Stimulated activated CD8-positive, alpha-beta memory T cell treated with anti-CD3 and anti-CD28 coated beads, Interleukin-15, amount 100 ng/mL, for 1 hour (primary cell): ENCODE measurements at places on chromosomes 1 and 21.

DNA sequence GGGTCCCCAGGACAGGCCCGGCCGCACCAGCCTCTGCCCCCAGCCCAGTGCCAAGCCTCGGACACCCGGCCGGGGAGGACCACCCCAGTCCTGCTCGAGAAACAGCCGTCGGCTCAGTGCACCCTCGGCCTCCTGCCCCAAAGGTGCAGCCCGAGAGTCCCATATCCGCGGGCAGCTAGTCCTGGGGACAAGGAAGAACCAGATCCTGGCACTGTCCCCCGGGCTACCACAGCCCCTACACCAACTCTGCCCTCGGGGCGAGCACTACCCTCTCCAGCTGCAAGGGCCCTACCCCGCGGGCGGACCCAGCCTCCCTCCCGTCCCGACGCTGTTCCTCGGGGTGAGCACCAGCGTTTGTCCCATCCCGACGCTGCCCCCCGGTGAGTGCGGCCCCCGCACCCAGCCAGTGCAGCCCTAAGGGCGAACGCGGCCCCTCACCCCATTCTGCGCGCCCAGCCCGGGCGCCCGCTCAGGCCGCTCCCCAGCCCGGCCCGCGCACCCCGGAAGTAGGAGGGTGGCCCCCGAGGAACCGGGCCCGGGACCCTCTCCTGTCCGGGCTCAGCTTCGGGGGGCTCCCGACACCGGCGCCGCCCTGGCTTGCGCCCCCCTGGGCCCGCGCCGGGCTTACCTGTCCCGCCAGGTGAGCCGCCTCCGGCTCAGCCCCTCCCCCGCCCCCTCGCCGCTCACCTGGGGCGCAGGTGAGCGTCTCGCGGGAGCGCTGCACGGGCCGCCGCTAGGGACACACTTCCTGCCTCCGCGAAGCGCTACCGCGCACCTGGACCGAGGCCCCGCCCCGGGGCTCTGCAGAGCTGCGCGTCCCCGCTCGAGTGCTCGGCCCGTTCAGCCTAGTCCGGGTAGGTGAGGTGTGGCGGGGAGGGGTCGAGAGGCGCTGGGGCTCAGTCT lies at the start of gene KDF1:
KDF1 (minus strand) TSS at position 747 of the 903 bp plus-strand sequence. CDS start 8,088 bp downstream, outside the sequence.
- DNase-seq, result peak; percentile 13

GRCh38 chr1:106225403-106225802 lies 831.1 kb upstream of the PRMT6 start:
- DNase-seq, result no peak

- no peak for DNase-seq
These were observed 63.9 kb upstream of the GOLT1A start for GRCh38 chr1:204277563-204278219.

DNA sequence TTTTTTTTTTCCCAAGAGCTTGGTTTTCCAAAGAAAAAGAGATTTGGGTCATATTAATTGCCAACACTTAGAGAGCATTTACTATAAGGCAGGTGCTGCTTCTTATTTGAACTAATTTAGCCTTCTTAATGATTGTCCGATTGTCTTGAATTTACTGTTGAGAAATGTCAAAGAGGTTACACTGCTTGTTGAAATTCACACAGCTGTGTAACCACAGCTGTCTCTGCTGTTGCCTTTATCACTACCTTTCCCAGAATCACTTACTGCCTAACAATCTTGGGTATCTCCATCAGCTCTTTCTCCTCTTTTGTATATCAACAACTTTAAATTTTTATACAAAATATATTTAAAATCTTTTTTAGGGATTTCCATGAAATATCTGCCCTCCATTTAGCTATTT lies 115.6 kb downstream of the UCHL5 start:
- no peak for DNase-seq

GRCh38 chr21:42619166-42619565 lies 34.3 kb upstream of the PDE9A start:
- no peak for DNase-seq

GRCh38 chr1:194014014-194014413 lies 827.6 kb upstream of the B3GALT2 start:
- no peak for DNase-seq

DNA sequence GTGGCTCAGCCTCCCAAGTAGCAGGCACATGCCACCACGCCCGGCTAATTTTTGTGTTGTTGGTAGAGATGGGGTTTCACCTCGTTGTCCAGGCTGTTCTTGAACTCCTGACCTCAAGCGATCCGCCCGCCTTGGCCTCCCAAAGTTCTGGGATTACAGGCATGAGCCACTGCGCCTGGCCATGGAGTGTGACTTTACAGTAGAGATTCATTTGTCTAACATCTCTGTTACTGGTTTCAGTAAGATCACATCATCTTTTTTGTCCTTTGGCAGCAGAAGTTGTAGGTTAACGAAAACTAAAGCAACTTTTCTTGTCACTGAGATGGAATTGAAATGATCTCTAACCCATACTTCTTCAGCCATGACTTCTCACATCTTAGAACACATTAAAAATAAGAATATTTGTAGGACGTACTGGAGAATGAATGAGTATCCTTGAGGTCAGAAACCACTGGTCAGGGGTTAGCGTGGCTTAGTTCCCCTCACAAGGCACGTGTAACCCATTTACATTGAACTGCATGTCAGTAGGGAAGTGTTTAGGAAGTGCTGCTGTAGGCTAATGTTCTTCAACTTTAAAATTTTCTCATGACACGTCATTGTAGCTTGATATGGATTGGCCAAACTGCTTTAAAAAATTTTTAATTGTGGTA lies 75.9 kb downstream of the CAMTA1 start:
- no peak for DNase-seq

DNA sequence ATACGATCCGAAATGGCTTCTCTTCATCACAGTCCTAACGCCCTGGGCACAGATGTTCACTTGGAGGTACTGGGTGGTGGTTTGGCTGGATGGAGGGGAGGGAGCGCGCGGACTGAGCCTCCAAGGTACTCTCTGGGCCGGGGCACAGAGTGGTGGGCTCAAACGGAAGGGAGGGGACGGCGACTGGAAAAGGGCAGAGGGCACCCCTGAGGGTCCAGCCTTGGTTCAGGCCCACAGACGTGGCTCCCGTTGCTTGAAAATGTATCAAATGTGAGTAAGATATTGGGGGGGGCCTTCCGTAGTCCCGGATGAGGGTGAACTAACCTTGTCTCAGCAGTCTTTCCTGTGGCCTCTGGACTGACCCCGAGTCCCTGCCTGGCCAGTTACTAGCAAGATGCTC lies 463 bp downstream of the IL12RB2 start:
- DNase-seq, result no peak

DNA sequence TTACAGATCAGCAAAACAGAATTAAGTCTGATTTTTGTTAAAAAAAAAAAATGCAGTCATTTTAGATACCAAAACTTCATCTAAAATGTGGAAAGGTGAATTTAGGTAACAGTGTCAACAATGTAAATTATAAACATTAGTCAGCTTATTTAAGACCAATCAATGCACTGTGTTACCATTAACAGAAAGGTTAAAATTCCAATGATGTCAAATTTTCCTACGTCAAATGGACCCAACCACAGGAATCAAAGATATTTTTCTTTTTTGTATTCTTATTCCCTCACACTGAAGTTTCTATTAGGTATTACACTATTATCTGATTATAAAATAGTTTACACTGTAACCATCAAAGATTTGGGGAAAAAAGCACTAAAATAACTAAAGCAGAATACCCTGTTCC lies 6.5 kb downstream of the ARHGAP29 start:
- DNase-seq, result no peak

- no peak for DNase-seq
These were observed 7.9 kb downstream of the TNFSF18 start for GRCh38 chr1:173042806-173043205.

DNA sequence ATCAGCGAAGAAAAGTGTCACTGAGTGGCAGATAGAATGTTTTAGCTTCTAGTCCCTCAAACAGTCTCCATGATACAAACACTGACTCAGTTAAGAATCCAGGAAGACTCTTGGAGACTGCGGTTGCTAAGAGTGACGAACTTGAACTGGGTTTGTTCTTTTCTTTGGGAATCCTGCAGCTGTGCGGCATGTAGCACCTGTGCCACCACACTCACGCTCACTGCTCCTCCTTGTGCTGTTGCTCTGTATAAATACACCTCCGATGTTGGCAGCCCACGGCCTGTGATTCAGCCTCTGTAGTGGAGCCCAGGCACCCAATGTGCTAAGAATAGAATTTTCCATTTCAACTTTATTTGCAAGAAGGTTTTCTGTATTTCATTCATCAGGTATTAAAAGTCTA lies 5.5 kb upstream of the PPIE start:
- DNase-seq, result no peak

- DNase-seq, result no peak
These were observed 50.5 kb downstream of the PEX14 start for GRCh38 chr1:10525208-10525607.

DNA sequence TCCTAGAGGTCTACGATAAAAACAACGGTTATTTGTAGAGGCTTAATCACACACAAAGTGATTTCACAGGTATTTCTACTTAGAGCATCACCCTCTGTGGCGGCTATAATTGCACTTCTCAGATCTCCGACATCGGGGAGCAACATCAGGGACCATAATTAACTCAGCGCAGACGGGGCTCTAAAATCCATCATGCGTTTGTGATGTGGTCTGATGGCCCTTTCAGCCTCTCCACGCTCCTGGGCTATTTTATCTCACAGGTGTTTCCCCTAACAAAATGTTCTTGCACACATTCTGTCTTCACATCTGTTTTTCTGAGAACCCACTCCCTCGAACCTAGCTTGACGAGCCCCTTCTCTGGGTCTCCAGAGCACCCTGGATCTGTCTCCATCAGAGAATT lies 146.3 kb upstream of the DUSP10 start:
- no peak for DNase-seq

DNA sequence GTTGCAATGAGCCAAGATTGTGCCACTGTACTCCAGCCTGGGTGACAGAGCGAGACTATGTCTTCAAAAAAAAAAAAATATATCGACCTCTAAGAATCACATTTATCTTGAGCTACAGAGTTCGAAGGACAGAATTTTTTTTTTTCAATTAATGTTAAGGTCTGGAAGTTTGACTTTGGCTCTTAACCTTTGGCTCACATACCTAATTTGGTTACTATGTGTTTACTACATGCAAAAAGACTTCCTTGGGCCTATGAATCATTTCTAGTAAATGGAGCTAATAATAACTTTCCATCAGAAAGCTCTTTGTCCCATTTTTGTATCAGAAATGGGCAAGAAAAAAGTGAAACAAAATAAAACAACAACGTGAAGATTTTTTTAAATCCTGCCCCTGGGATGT lies 351.2 kb downstream of the SMYD3 start:
- DNase-seq, result no peak

GRCh38 chr1:155463865-155464650 lies 98.5 kb downstream of the ASH1L start:
- DNase-seq, result no peak

GRCh38 chr1:155219592-155220031 lies 11.1 kb downstream of the MTX1 start:
- no peak for DNase-seq

DNA sequence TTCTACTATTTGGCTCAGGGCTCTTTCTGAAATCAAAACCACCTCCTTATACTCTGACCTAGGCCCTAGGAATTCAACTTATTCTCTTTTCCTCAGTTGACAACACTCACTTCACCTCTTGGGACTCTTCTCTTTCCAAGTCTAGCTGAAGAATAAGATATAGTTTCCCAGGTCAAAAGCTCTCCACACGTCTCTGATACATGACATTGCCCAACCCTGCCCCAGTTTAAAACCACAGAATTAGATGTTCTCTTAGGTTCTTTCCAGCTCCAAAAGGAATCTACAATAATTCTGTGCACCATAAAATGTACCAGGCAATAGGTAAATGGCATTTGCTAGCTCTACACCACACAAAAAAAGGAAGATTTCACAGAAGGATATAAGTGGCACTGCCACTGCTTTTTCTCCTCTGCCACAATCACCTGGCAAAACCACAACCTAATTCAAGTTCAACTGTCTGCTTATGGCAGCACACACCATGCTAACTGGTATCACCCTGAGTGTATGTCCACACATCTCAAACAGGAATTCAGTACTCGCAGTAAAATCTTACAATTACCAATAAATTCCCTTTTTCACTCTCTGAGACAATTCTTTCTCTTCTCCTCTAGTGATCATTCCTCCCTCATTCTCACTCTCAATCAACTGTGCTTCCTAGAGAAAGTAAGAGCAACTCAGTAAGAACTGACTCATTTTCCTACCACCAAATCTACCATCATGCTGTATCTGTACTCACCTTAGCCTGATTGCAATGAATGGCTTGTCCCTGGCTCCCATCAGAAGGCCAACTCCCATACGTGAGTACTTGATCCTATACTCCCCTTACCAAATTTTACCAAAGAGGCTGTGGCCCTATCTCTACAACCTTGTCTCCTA lies 27.3 kb downstream of the ZBTB8OS start:
- DNase-seq, result no peak

GRCh38 chr1:213274140-213274539 lies 223.1 kb downstream of the RPS6KC1 start:
- DNase-seq, result no peak

DNA sequence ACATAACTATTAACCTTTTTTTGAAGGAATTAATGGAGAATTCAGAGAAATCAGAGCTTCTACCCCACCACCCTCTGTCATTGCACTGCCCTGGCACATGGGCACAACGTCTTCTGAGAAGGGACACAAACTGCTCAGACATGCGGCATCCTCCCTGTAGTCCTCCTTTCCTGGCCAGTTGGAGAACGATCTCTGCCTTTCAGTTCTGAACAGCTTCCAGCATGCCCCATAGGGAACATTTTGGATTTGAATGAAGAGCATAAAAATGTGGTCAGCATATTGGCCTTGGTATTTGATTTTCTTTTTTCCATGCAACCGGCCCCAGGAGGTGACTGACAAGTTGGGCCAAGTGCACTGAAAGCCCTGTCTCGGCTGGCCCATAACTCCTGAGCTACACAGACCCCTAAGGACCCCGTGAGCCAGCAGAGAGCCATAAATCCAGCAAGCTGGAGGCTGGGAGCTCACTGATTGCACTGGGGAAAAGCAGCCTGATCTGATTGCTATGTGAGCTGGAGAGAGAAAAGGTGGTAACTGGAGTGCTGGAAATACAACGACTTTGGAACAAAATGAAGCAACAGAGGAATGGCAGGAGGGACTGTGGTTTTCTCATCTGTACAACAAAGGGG lies 10.9 kb upstream of the BLACAT1 start:
- no peak for DNase-seq

- no peak for DNase-seq
These were observed 60.3 kb downstream of the XCL1 start for GRCh38 chr1:168636642-168637111.

- no peak for DNase-seq
These were observed 187.0 kb upstream of the USP24 start for GRCh38 chr1:55402142-55402541.

GRCh38 chr1:7921796-7922195 lies 18.8 kb downstream of the TNFRSF9 start:
- DNase-seq, result no peak

GRCh38 chr21:44874240-44874496 lies 678 bp upstream of the PTTG1IP start:
- no peak for DNase-seq

DNA sequence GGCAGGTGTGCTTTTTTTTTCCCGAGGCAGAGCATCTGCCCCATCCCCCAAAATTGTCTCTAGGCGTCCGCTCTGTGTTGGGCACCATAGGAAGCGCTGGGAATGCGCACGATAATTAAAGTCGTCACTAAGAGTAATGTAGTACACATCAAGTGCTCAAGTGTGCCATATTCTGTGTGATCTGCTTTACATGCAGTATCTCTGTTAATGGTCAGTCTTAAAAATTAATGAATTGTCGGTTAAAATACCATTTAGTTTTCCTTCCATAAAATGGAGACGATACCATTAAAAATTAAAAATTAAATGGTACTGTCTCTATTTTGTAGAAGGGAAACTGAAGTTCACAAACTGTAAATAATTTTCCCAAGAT lies 544 bp upstream of the CCT8 start:
- no peak for DNase-seq
